NCI-H526 (cell line): ENCODE measurements at places on chromosomes 3 and 15.

GRCh38 chr3:129824926-129825541 is 68.5 kb downstream of the TMCC1 start:
- DNase-seq = peak; percentile 54

DNA sequence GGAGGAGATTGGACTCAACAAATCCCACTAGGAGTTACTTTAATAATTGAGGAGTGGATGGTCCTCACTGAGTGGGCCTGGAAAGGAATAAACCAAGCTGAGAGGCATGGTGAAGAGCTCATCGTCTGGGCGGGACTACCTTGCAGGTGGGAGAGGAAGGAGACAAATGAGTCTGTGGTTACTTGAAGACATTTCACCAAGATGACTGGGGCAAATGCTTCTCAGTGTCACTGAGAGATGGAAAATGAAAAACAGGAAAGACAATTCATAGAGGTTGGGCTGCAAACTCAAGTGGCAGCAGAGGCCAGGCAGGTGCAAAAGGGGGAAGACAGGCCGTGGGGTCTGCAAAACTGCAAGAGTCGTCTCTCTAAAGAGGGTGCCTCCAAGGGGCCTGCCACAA is 1.5 kb upstream of the ARHGAP31 start:
- DNase-seq = no peak

- no peak for DNase-seq
Observed at GRCh38 chr3:114079761-114080160, 23.2 kb downstream of the QTRT2 start.

GRCh38 chr15:31111091-31111647 is 9.6 kb upstream of the TRPM1 start:
- no peak for DNase-seq

DNA sequence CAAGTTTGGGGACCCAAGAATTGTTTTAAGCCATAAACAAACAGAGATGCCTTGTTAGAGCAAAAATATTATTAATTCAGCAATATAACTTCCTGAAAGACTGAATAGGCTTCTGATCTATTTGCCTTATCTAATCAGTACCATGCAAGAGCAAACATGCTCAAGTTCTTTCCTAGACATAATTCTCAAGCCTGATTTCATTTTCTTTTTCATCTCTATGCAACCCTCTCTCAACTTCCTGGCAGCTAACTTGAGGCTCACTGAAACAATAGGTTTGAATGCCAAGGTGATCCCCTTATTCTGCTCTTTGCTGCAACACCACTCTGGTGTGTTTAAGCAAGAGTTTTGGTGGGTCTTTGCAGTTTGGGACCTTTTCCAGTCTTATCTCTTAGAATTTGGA is 230.9 kb upstream of the CD96 start:
- no peak for DNase-seq

- no peak for DNase-seq
Observed at GRCh38 chr3:55664387-55664786, 177.3 kb upstream of the WNT5A start.

GRCh38 chr3:42507761-42508335 is 5.4 kb downstream of the VIPR1 start:
- DNase-seq = no peak

DNA sequence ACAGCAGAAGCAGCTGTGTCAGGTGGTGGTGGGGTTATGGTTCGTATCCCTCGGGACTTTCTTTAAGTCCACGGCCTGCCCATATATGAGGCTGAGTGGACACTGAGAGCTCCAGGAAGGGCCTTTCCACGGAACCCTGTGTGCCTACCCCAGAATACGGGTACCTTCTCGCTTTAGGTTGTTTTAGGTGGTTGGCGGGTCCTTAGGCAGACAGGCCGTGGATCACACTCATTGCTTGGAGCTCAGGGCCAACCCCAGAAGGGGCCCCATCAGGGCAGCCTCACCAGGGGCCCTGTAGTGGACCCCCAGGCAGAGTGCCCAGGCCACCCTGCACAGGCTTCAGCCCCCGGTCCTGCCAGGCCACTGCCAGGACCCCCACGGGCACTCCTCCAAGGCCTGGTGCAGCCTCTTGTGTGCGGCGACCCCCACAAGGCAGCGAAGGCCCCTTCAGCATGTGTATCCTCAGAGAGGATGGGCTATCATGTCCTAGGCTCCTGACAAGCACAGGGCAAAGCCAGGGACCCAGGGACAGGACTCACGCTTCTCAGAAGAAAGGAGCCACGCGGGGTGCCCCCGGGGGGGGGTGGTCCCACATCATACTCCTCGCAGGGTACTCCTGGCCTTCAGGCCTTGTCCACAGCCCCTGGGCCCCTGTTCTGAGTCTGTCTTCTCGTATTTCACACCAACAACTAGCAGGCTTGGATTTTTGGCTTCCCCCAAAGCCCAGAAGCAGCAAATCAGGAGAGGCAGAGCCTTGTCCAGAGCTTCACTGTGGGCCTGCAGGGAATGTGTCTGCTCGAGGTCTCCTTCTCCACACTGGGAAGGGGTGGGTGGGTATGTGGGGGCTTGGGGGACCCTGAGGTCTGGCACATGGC is 93.4 kb downstream of the LRRK1 start:
- DNase-seq = no peak

GRCh38 chr15:99738021-99738847 is 5.0 kb upstream of the LYSMD4 start:
- no peak for DNase-seq

DNA sequence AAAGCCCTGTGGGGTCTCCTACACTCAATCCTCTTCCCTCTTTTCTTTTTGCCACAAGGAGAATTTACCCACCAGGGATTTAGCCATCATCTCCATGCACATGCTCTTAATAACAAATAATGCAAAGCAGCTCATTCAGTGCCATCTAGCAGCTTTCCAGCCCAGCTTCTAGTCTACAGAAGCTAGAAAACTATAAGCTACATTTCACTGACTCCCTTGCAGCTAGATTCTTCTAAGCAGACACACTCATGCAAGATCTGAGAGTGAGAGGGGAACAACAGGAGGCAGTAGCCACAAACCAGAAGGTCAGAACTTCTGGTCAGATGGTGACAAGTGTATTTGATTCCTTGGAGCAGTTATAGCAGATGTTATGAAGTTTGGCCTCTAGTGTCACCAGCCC is 25.5 kb downstream of the OSBPL10 start:
- no peak for DNase-seq

GRCh38 chr3:107753976-107754375 is 231.2 kb downstream of the BBX start:
- DNase-seq = peak; percentile 92

- no peak for DNase-seq
Observed at GRCh38 chr3:4785551-4785950, 193.7 kb upstream of the BHLHE40 start.

- no peak for DNase-seq
Observed at GRCh38 chr3:27633224-27633545, 88.9 kb downstream of the EOMES start.

- DNase-seq = no peak
Observed at GRCh38 chr3:31370681-31371080, 162.0 kb upstream of the STT3B start.

GRCh38 chr3:49906073-49906743 is 2.5 kb upstream of the MST1R start:
- peak; percentile 64 for DNase-seq
